ENCODE measurements at places on chromosomes 7 and 10.

DNA sequence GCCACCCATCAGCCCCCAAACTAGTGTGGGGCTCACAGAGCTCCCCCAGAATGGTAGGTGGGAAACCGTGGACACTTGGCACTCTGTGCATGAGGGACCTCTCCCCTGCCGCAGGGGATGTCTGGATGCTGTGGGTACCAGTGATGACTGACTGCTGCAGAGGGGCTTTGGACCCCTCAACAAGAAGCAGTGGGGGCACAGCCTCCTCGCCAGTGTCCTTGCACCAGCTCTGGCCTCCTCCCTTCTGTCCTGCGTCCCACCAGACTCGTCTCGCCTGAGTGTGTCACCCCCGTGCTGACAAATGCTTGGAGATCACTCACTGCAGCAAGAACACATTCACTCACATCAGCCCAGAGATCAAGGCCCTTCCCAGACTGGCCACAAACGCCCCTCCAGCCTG is 37.3 kb upstream of the R3HCC1L start:
- DNase-seq, result no peak

DNA sequence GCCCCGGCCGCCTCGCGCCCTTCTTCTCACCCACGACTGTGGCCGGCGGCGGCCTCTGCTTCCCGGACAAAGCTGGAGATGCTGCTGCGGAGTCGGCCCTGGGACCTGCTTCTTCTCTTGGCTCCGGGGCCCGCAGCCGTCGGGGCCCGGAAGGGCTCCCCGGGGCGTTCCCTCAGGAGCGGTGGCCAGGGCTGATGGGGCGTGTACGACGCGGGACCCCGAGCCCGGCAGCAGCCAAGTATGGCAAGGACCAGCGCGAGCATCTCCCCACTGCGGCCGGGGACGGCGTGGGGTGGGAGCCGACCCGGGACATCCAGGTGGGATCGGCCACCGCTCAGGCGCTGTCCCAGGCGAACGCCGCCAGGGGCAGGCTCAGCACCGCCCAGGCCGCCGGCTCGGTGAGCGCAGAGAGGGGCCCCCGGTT is 27.6 kb upstream of the BMS1 start:
- DNase-seq, result no peak

DNA sequence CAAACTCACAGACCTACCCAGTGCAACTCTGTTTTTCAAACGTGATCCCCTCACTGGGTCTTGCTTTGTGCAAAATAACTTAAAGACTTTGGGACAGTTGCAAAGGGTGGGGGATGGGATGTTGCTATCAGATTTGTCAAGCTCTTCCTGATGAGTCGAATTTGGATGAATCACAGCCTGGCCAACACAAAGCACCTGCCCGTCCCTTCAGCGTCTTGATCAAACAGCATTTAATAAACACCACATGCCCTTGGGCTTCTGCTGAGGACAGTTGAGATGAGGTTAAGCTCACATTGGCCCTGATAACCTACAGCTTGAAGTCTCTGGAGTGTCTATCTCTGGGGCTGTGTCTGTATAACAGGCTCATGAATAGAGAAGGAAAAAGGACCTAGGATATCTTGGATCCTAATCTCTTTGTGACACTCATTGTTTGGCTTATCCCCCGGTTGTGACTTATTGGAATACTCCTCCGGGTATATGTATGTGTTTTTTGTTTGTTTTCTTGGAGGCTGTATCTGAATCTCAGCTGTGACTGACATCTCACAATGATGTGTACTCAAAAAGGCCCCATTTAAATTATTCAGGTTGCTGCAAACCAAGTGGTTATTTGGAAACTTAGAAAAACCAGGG is 132.6 kb upstream of the NAMPT start:
- DNase-seq, result no peak

DNA sequence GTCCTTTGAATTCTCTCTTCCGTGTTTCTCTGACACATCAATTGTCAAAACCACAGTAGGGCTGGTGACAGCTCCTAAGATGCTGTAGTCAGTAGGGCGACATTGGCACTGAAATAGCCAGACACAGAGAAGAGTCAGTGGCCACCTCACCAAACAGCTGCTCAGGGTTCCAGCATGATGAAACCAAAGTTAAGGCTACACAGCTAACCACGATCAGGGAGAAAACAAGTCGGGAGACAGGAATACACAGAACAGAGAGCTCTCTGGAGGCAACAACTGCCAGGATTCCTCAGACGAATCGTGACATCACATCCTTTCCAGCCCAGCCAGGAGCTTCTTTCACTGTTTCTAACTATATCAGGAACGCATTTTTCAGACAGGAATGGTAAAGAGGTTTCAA is 922.2 kb downstream of the SORCS1 start:
- no peak for DNase-seq

DNA sequence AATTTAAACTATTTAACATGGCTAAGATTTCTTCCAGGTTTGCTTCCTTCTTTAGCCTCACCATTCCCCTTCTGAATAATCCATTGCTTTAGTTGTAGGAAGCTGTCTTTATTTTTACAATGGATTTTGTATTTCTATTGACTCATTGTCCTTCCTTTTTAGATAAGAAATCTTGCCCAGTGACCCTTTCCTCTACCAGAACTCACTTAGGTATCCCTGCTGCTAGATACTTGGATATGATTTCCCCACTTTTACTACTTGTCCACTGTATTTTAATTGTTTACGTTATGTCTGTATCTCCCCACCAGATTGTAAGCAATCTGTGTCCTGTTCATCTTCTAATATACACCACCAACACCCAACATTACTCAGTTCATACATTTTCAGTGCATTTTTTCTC is 47.7 kb upstream of the MDFIC start:
- no peak for DNase-seq
